Fibroblast of skin of scalp (primary cell): ENCODE measurements at places on chromosomes 11 and 22.

DNA sequence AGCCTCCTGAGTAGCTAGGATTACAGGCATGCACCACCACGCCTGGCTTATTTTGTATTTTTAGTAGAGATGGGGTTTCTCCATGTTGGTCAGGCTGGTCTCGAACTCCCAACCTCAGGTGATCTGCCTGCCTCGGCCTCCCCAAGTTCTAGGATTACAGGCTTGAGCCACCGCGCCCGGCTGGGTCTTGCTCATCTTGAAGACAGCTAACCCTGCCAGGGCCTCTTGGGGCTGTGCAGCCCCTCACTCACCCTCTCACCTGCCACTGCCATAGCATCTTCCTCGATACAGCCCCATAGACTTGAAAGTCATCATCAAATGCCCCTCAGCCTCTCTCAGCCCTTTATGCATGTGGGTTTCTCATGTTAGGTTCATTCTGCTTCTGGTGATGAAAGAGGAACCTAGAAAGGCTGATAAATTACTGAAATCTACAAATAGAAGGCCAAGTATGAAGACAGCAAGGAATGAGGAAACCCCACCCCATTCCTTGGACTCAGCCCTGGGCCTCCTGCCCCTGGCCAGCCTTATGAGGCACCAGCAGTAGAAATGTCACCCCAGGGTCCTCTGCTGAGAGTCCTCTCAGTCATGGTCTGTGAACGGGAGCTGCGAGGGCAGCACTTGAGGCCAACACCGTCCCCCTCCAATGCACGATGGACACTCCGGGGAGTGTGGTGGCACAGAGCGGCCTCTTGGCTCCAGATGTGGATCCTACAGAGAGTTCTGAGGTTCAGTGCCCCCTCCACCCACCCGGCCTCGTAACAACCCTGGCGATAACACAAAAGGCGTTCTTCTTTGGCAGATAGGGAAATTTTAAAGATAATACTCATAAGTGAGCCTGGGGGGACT lies 24.8 kb downstream of the SCGB1A1 start:
- peak; percentile 50 for DNase-seq

- DNase-seq: peak; percentile 80
Observed at GRCh38 chr11:132686886-132687285, 845.4 kb downstream of the OPCML start.

DNA sequence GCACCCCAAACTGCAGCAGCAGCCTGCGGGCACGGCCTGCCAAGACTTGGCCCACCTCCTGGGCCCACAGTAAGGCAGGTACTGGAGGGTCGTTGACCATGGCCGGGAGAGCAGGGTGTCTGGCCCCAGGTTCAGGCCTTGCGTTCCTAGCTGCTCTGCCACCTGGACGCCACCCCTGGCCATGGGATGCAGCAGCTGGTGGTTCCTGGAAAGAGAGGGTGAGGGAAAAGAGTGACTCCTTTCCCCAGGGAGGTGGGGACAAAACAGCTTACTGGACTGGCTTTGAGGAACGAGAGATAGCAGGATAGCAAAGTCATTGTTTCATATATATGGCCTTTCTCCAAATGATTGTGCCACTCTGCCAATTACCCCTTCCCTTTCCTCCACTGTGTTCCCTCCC lies 1.8 kb downstream of the BSCL2 start:
- no peak for DNase-seq

GRCh38 chr11:43832536-43832935 lies 48.1 kb upstream of the ALKBH3 start:
- DNase-seq: no peak

DNA sequence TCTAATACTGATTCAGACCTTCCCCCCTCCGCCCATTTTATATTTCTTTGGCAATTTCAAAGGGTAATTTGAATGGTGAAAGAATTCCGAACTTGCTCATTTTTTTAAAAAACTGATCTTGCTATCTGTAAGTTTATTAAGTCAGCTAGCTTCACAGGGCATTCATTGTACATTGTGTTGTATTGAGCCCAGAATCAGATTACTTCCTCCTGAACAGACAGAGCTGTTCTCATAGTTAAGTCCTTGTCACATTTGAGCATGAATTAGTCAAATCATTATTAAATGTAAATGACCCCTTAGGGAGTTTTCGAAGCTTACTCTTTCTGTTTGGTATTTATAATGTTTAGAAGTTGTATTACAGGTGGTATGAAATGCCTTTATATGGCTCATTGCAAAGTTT lies 34.4 kb downstream of the CYP2R1 start:
- DNase-seq: no peak

- DNase-seq: no peak
Observed at GRCh38 chr11:96126917-96127595, 203.1 kb upstream of the MTMR2 start.

DNA sequence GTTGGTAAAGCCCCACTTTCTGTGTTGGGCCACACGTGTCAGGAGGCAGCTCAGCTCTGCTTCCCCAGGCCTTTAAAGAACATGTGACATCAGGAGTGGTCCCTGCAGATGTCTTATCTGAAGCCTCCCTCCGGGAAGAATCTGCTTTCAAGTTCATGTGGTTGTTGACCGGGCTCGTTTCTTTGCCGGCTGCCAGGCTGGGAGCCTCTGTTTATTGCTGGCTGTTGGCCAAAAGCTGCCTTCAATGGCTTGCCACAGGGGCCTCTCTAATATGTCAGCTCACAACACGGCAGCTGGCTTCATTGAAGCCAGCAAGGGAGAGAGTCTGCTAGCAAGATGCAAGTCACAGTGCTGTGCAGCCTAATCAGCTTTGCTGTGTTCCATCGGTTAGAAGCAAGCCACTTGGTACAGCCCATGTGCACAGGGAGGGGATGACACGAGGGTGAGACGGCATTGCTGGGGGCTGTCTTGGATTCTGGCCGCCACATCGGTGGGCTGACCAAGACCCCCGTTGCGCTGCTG lies 14.6 kb downstream of the MRGPRF start:
- DNase-seq: peak; percentile 44

DNA sequence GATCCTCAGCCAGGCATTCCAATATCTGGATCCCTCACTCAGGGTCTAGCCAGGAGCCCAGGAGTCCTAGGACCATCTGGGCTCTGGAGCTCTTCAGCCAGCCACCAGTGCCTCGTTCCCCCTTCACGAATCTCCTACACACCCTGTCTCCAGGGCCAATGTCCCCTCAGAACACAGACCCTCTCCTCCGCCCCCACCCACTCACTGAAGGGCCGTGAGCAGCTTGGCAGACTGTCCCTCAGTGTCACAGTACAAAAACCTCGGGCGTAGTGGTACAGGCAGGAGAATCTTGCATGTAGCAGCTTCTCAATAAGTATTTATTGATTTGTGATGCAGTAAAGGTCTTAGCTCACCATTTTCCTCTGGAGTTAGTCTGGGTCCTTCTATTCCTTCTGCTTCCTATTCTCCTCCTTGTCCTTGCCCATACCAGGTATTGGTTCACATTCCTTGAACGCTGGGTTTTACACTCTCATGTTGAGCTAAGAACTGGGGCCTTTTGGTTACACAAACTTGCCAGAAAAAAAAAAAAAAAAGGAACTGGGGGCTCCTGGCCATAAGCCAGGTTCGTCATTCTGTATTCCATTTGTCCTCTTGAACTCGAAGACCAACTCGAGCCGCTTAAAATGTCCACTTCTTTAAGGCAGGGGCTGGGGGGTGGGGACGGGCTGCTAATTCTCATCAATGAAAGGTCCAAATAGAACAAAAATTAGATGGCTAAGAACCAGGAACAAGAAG lies 2.3 kb downstream of the CXCR5 start:
- DNase-seq: no peak

GRCh38 chr22:20798974-20799373 lies 25.1 kb downstream of the SERPIND1 start:
- DNase-seq: no peak

DNA sequence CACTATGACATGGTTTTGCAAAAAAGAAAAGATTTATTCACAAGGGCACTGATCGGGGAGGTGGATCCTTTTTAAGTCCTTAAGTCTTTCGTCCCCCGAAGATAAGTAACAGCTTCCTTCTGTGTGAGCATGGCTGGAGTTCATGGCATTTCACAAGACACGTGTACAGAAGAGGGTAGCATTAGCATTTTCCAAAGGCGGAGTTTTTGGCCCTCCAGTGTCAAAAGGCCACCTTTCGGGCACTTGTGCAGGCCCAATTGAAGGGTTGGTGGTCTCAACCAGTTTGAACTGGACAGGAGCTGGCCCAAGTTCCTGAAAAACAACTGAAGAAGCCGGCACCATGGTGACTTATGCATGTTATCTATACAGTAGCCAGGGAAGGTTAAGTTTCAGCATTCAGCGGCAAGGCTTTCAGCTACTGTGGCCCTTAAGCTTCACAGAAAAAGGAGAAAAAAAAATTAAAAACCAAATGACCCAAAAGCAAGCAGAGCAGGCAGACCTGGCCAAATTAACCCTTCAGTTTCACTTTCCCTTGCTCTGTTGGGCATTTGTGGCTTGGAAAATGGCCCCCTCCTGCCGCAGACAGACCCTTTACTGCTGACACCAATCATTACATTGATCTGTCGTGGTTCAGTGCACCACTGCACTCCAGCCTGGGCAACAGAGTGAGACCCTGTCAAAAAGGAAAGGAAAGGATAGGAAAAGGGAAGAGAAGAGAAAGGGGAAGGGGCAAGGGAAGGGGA lies 18.7 kb downstream of the ZNF74 start:
- no peak for DNase-seq

GRCh38 chr11:21053466-21053865 lies 384.1 kb downstream of the NELL1 start:
- no peak for DNase-seq

- DNase-seq: no peak
Observed at GRCh38 chr11:113202431-113202830, 112.0 kb upstream of the TTC12 start.

DNA sequence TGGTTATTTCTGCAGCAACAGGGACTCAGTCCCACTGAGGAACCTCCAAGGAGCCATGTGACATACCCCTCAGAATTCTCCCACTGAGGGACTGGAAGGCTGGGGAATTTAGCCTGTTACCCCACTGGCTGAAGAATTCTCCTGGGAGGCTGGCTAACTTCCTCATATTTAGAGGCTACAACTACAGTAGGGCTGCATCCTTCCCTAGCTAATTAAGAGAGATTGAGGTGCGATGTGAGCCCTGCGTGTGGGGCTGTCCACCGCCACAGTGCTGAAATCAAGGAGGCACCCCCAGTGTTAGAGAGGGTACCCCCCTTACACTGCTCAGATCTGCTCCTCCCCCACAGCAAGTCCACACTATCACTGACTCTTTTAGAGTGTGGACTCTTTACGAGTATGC lies 21.1 kb downstream of the EIF3F start:
- DNase-seq: no peak

DNA sequence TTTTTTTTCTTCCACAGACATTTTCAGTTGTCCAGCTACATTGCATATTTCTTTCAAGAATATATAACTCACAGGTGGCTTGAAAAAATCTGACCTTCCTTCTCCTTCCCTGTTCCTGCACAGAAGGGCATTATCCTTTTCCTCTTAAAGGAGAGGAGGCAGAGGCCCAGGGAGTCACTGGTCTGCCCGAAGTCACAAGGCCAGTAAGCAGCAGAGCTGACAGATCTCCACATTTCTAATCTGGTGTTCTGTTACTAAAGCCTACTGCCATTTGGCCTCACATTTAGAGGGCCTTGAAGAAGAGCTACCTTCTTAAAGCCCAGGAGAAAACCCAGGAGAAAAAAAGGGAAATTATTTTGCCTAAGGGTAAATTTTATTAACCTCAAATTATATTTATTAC lies 12.3 kb downstream of the ENDOD1 start:
- DNase-seq: no peak

- no peak for DNase-seq
Observed at GRCh38 chr22:26998129-26998528, 340.7 kb downstream of the MIAT start.

GRCh38 chr11:76493626-76494539 lies 49.1 kb downstream of the EMSY start:
- DNase-seq: no peak

DNA sequence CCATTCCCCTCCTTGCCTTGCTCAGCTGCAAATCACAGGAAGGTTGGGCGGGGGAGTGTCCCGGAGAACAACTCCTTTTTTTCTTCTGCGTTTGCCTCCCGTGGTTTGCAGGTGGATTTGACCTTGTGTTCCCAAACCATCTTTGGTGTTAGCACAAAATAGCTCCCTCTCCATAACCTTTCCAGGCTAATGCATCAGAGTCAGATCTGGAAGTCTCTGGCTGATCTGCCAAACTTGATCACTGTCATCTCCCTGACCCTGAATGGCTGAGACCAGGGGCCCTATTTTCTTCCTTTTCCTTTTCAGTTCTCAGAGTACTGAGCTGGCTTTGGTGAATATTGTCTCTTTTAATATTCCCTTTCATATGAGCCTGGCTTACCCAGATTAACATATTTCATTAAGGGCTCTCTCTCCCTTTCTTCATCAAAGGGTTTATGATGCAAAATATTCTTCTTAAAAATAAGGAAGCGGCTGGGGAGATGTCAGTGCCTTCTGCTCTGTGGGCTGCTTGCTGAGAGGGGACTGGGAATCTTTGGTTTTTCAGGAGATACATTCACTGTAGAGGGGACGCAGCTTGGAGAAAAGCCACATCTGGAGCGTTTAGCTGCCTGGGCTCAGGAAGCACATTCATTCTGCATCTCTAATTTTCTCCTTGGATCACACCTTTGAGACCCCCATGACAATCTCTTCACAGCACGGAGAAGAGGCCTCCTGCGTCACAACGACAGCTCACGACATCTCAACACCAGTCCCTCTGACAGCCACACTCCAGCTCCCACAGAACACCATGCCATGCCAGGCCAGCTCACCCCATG lies 148.3 kb downstream of the CEP164 start:
- no peak for DNase-seq

GRCh38 chr11:2215230-2215560 lies 43.6 kb upstream of the TH start:
- DNase-seq: no peak

GRCh38 chr11:3221408-3222002 lies 2.9 kb upstream of the MRGPRG start:
- DNase-seq: no peak

GRCh38 chr11:13216711-13217075 lies 60.9 kb upstream of the BMAL1 start:
- no peak for DNase-seq

GRCh38 chr11:95232666-95233065 lies 1.7 kb upstream of the SESN3 start:
- DNase-seq: no peak

- DNase-seq: no peak
Observed at GRCh38 chr11:8705146-8705545, 22.6 kb downstream of the RPL27A start.

DNA sequence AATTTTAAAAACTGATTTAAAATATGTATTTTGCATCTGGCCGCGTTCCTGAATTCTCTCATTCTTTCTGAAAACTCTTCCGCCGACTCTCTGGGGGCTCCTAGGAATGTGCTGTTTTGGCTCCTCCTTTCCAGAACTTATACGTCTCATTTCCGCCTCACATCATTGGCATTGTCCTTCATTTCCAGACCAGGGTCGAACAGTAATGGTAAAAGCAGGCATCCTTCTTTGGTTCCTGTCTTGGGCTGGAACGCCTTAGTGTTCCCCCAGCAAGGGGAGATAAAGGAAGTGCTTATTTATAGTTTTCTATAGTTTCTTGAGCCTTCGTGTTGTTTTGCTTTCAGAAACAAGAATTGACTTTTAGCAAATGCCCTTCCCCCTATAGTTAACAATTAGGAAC lies 10.9 kb upstream of the TNNT3 start:
- DNase-seq: peak; percentile 81
